NCI-H2081 treated with DMSO at 0.1 percent for 48 hours (cell line): ENCODE measurements at places on chromosomes 12 and 14.

DNA sequence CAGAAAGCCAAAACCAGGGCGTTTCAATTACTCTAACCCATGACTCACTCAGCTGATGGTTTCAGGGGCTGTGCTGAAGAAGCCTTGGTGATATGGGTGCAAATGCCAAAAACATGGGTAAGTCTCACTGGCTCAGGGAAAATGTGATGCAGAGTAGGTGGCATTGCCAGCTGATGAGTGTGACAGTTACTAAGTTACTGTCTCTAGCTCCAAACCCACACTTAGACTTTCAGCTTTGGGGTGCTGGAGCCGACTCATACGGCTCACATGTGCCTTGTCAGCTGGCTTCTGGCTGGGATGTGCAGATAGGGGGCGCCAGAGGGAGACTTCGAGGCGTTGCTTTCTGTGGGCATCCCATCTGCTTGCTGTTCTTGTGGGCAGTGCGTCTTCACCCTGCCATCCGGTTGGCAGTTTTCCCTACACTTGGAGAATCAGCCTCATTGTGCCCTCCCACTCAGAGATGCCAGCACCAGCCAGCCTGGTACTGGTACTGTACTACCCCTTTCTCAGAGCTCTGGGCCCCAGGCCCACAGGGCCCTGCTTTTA, 11.1 kb upstream of the KRT7 start:
- DNase-seq: no peak

- no peak for DNase-seq
These were observed 13.3 kb upstream of the RGS6 start for GRCh38 chr14:71918955-71919354.

- no peak for DNase-seq
These were observed 1177.1 kb downstream of the FLRT2 start for GRCh38 chr14:86707071-86707470.

DNA sequence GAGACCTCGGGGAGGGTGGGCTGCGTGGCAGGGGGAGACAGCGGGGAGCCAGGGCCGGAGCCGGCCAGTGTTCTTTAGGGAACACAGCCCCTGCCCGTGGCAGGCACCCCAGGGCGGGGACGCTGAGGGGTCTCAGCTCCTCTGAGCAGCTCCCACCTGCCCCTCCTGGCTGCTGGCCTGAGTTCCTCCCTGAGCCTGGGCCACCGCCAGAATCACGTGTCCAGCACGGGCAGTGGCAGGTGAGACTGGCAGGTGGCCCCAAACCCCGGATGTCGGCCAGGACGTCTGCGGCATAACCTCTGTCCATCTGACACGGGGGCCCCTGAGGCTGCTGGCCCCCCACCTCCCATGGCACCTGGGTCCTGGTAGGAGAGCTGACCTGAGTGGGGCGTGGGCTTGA, 25.1 kb downstream of the NOC4L start:
- DNase-seq: no peak

DNA sequence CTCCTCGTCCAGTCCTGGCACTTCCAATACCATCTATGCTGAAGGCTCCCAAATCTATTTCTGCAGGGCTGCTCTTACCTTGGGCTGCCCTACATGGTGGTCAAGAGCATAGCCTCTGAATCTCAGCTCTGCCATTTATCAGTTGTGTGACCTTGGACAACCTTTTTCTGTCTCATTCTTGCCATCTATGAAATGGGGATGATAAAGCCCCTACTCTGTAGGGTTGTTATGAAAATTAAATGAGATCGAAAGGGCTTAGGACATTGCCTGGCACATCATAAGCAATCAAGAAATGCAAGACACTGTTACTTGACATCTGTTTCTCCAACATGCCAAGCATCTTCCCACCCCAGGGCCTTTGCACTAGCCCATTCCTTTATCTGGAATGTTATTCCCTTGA, 45.5 kb upstream of the GPATCH2L start:
- DNase-seq: no peak
